ENCODE measurements at places on chromosomes 4 and X.

GRCh38 chr4:122591196-122591595 is 29.7 kb downstream of the IL21 start:
- DNase-seq = no peak

- no peak for DNase-seq
Measured at GRCh38 chrX:70754169-70754848, 154.2 kb downstream of the TEX11 start.

DNA sequence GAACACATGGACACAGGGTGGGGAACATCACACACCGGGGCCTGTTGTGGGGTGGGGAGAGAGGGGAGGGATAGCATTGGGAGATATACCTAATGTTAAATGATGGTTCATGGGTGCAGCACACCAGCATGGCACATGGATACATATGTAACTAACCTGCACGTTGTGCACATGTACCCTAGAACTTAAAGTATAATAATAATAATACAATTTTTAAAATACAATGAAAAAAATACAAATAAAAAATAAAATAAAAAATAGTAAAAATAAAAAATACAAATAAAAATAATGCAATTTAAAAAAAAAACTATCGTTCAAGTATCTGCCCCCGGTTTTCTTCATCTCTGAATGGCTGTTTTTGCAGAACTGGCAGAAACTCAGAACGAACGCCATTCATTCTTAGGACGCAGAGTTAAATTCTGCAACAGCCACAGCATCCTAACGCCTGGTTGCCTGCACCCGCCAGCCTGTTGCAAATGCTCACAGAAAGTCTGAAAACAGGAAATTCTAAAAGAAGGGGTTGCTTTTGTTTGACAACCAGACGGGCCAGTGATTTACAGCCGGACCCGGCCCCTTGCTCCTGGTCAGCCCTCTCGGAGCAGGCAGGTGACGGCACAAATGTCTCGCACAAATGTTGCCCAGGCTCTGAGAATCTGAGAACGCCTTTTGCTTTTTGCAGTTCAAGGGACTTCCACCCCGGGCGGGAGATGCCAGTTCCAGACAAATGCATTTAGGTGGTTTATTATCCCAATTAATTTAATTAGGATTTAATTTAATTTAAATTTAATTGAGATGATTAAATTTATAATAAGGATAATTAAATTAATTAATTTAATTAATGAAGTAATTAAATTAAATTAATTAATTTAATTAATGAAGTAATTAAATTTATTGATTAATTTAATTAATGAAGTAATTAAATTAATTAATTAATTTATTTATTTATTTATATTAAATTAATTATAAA is 47.8 kb downstream of the CRLF2 start:
- no peak for DNase-seq

DNA sequence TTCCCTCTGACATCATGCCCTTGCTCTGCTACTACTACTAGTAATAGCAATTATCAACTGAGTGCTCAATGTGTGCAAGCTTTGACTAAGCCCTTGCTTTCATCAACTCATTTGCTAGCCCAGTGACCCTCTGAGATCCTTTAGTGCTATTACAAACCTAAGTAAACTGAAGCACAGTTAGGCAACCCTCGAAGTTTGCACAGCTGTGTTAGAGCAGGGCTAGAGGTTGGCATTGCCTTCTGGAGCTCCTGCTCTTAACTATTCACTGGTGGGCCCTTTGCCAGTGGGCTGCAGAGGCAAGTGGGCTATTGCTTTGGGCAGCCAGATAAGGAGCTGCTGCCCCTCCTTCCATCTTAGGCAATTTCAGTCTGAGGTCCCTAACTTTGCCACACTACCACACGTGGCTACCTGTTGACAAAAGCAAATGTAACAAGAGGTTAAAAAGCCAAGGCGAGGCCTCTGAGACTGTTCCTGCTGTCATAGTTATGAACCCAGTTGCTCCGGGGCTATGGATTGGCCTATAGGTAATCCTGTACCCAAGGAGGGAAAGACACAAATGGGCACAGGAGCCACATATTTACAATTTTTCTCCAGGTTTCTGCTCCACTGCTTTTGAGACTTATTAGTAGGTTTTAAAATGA is 41.5 kb upstream of the ANKRD50 start:
- DNase-seq = no peak

DNA sequence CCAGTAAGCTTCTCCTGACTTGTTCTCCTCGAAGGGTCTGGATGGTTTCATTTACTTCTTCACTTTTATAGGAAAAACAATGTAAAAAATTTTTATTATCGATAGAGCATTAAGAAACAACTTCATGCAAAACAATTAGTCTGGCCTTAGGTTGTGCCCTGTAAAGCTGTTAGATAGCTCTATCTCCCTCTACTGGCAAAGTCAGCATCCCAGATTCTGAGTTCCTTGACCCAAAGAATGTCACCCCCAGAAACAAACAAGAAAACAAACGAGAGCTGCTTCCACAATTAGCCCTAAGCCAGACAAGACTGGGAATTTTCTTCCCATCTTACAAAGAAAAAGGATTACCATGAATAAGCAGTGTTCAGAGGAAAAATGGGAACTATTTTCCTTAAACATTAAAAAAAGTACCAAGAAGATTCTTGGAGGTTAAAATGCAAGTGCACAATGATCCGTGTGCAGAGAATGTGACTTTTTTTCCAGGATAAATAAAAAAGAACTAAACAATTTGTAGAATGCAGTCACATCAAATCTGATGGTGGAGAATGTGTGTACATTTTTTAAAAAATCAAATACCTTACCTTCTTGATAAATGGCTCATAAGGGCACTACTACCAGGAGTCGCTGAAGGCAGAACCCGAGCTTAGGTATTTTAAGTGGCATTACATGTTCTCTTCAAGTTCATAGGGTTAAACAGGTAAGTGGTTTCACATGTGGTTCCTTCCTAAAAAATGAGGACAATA is 293.2 kb downstream of the FBXO8 start:
- DNase-seq = no peak

DNA sequence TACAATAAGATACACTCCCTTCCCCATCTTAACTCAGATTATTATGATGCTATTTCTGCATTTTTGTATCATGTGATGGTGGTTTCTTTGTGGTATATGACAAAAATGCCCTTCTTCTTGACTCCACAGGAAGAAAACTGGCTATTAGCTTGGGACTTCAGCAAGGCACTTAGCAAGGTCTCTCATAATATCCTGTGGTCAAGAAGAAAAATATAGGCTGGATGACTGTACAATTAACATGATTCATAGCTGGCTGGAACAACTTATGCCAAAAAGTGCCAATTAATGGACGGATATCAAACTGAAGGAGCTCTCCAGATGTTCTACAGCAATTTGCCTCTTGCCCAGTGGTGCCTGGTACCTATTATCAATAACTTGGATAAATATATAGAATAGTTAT is 2.3 kb upstream of the MID1IP1 start:
- DNase-seq = no peak

- no peak for DNase-seq
Measured at GRCh38 chrX:23752740-23753415, 9.8 kb upstream of the ACOT9 start.

Data from D721Med (cell line).